Upper lobe of right lung (tissue), 1 donor: ENCODE measurements at places on chromosomes 12 and 14. TPM values are rescaled to one million over a fixed set of nuclear protein-coding genes. Genes with fewer than 3 reads are reported as not detected.

CHFR gene
- 50.2 TPM for total RNA-seq

SPRYD4 gene
- total RNA-seq: 3.2 TPM

SLC17A8 gene
- 0.14 TPM for total RNA-seq

NUP37 gene
- 17.6 TPM for total RNA-seq

PLBD1 gene
- 49.3 TPM for total RNA-seq

PLEKHG3 gene
- 34.5 TPM for total RNA-seq

DHRS2 gene
- 0.61 TPM for total RNA-seq

DNA sequence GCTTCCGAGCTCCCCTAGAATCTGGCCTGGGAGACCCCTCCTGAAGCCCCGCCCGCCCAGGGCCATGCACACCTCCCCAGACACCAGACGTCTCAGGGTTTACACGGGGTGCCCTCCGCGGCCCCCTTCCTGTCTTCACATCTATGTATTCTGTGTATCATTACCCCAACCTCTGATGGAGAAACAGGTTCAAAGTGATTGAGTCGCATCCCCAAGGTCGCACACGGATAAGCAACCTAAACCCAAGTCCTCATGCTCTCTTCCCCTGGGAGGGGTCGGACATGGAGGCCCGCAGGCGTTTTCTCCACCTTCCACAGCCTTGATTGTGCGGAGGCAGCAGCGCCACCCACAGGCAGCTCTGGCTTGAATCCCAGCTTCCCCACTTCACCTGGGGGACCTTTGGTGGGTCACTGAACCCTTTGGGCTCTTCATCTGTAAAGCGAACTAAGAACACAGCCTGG is 237.3 kb downstream of the BCL11B start:
- H3K27ac ChIP-seq: no peak overlapping the region
- H3K4me3 ChIP-seq: no peak overlapping the region
- no peak for DNase-seq
- H3K36me3 ChIP-seq: no peaks in the 10 kb centered on the region
- no peaks in the 10 kb centered on the region for H3K27me3 ChIP-seq
- H3K4me1 ChIP-seq: peaks cover 15% of the 10 kb centered on the region

DNA sequence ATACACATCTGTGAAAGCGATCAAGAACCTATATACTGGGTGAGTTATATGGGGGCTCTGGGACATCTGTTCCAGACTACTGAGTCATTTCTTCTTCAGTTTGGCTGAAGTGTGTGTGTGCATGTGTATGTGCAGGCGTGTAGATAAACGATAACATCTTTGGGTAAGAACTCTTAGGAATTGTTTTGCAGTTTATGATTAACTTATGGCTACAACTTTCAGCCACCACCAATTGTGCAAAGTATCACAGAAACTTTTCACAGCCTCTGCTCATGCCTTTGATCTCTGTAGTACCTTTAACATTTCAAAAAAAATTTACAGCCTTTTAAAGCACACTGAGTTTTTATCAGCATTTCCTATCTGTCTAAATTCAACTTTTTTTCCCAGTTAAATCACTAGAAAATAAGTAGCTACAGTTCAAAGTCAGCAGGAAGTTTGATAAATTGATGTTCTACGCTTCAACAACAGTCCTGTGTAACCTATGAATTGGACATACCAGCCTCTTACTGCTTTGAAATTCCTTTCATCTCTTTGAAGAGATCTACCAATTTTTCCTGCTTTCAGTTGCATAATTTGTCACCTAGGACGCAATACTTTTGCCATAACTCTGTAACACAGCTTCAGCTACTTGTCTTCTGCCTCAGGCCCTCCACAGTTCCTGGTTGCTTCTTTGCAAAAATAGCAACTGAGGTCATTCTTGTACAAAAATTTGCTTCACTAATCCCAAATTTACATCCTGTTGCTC is 43.0 kb downstream of the PPM1H start:
- no peak for DNase-seq
- H3K27me3 ChIP-seq: no peaks in the 10 kb centered on the region
- no peak overlapping the region for H3K27ac ChIP-seq
- H3K4me3 ChIP-seq: no peak overlapping the region
- no peaks in the 10 kb centered on the region for H3K36me3 ChIP-seq

GRCh38 chr12:127620735-127621355 is 646.1 kb upstream of the TMEM132C start:
- H3K27me3 ChIP-seq: no peaks in the 10 kb centered on the region
- no peaks in the 10 kb centered on the region for H3K4me1 ChIP-seq
- H3K36me3 ChIP-seq: no peaks in the 10 kb centered on the region
- H3K4me3 ChIP-seq: no peak overlapping the region

DNA sequence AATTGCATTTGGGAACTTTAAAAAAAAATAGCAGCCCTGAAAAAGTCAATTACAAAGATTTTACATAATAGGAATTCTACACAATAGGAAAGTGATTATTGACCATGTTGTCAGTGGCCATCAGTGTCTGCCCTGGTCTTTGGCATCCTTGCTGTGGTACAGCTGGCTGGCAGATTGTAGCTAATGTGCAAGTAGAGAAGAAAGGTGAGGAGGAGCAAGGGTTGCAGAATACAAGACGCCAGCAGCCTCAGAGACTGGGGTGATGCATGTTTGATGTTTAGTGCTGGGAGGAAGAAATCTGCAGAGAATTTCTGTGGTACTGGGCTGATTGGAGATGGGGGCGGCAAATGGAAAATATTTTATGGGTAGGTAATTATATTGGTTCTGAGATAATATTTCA is 322.9 kb downstream of the TMEM117 start:
- no peaks in the 10 kb centered on the region for H3K4me1 ChIP-seq

DNA sequence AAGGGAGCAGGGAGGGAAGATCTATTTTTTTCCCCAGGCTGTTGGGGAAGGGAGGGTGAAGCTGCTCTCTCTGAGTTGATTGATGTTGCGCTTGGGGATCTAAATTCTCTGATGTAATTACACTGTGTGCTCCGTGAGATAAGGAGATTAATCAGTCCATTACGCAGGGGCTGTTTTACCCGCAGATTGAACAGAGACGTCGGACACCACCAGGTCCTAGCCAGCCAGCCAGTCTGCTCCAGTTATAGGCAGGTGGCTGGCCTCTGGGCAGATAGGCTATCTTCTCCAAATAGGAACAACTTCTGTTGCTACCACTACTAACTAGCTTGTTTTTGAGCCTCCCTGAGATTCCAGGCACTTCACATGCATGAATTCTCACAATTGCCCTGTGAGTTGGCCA is 91.1 kb downstream of the SRRM4 start:
- DNase-seq: no peak
- H3K27me3 ChIP-seq: no peaks in the 10 kb centered on the region
- H3K4me3 ChIP-seq: no peak overlapping the region

DNA sequence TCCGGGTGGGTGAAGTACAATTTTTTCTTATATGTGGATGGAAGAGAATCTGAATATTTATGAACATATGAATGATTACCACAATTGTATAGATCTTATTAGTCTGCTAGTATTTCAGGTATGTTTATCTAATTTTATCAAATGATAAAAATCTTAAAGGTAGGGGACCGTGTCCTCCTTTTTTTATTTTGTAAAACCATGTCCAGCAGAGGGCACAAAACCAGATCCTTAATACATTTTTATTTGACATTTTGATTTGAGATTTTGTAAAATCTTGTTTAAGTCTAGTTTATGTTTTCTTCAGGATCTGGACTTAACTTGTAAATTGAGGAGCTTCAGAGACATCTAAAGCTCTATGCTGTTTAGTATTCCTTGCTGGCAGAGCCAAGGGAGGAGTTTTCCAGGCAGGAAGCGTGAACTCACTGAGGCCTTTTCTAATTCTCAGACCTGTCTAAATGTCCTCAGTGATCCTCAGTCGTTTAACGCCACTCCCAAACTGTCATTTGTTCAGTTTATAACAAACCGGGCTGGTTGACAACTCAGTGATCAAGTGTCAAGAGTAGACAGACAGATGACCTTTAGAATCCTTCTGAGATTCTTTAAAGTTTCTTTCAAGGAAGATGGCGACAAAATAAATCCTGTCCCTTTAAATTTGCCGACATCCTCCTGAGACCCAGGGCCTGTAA is 263.9 kb downstream of the KTN1 start:
- no peak overlapping the region for H3K4me3 ChIP-seq
- H3K4me1 ChIP-seq: no peaks in the 10 kb centered on the region
- no peaks in the 10 kb centered on the region for H3K27me3 ChIP-seq
- H3K27ac ChIP-seq: no peak overlapping the region
- no peak for DNase-seq
- H3K36me3 ChIP-seq: no peaks in the 10 kb centered on the region

DNA sequence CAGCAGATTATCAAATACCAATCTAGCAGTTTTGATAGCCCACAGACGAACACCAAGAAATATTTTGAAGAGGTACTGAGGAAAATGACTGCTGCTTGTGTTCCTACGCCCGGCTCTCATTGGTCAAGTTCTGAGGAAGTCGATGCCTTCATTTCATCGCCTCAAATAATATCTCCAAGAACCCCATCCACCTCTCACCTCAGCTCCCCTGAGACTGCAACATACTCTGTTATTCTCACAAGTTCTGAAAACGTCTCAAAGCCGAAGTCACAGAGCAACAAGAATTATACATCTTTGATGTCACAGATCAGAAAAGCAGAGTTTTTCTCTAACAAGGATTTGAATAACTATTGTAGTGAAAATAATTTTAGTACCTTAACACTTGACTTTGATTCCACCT is 55.5 kb upstream of the BCAT1 start:
- H3K4me1 ChIP-seq: no peaks in the 10 kb centered on the region
- H3K27ac ChIP-seq: no peak overlapping the region
- H3K4me3 ChIP-seq: no peak overlapping the region
- H3K36me3 ChIP-seq: no peaks in the 10 kb centered on the region
- no peaks in the 10 kb centered on the region for H3K27me3 ChIP-seq

DNA sequence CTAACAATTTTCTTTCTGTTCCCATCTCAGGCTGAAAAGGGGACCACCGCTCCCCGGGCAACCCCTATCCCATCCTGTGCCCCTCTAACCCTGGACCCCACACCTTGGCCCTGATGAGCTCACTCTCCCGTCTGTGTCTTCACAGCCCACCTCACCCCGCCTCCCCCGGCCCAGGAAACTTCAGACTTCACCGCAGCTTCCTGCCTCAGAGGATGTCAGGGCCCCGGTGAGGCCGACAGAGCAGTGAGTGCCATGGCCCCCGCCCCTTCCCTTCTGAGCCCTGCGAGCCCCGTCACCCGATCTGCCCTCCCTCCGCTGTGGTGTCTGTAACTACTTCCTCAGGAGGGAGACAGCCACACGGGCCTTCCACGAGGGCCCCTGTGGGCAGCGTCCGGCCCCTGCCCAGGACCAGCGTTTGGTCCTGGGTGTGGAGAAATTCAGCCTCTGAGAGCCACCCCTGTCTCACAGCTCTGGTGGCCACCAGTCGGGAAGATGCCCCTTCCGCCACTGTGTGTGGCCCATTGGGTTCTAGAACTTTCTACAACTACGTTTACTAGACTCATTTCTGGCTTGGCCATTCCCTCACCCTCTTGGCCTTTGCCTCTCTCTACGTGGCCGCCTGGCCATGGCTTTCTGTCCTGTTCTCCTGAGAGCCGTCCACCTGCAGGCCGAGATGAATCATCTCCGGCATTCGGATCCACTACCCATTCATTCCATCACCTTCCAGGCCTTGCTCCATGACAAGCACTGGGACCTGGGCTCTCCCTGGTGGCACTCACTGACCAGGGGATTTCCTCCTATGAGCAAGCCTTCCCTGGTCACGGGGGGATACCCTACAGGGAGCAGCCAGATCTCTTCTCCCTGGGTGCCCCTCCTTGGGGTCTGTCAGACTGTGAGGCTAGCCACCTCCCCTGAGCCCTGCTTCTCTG is 3.4 kb downstream of the RHOF start:
- H3K27me3 ChIP-seq: no peaks in the 10 kb centered on the region
- DNase-seq: peak; percentile 88
- H3K4me1 ChIP-seq: peaks cover 68% of the 10 kb centered on the region
- H3K4me3 ChIP-seq: peak overlapping the region; percentile 32
- H3K36me3 ChIP-seq: peaks cover under 1% of the 10 kb centered on the region

DNA sequence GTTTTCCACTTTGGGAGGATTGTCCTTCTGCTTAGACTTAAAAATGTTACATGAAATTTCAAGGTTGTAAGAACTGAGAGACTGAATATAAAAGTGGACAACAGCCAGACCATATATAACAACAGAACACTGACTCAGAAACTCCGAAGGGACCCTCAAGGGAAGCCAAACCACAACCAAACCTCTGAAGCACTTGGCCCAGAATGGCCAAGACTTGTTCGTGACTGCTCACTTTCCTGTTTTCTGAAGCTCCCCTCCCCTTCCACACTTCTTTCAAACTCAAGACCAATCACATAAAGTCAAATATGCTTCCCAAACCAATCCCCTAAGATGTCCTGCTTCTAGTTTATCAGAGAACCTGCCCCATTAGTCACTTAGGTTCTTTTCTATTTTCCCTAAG is 13.7 kb downstream of the OR6J1 start:
- H3K4me1 ChIP-seq: no peaks in the 10 kb centered on the region
- no peak overlapping the region for H3K4me3 ChIP-seq
- H3K27ac ChIP-seq: no peak overlapping the region
- DNase-seq: no peak

- no peaks in the 10 kb centered on the region for H3K36me3 ChIP-seq
- DNase-seq: peak; percentile 63
- H3K27me3 ChIP-seq: peaks cover 48% of the 10 kb centered on the region
- no peak overlapping the region for H3K4me3 ChIP-seq
Measured at GRCh38 chr12:49539406-49540228, 787 bp downstream of the KCNH3 start.

DNA sequence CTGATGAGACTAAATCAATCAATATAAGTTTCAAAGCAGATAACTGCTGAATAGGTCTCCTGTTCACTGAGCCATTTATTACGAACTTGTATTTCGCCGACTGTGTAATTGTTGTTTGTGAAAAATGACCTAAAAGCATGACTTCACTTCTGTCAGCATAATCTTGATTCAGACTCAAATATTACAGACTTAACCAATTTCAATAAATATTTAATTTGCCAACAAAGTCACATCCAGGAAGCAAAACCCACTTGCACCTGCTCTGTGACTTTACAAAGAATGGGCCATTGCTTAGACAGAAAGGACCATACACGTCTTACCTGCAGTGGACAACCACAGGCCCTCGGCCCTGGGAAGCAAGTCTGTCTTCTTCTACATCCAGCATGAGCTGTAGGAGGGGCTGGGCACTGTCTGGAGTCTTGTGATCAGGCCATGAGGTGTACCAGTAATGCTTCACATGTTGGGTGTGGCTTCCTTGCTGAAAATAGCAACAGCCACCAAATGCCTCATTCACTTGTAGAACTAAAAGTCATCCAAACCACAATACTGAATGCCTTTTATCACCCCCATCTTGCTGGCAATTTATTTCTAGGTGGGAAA is 23.5 kb upstream of the PTPRB start:
- no peak overlapping the region for H3K4me3 ChIP-seq
- no peak for DNase-seq
- no peaks in the 10 kb centered on the region for H3K36me3 ChIP-seq
- H3K27ac ChIP-seq: no peak overlapping the region
- H3K4me1 ChIP-seq: no peaks in the 10 kb centered on the region
